ENCODE measurements at places on chromosomes 5 and 9.

GRCh38 chr5:147482706-147483180, 27.1 kb downstream of the DPYSL3 start:
- DNase-seq = no peak

- DNase-seq = no peak
Observed at GRCh38 chr5:125868036-125868435, 555.2 kb upstream of the GRAMD2B start.

DNA sequence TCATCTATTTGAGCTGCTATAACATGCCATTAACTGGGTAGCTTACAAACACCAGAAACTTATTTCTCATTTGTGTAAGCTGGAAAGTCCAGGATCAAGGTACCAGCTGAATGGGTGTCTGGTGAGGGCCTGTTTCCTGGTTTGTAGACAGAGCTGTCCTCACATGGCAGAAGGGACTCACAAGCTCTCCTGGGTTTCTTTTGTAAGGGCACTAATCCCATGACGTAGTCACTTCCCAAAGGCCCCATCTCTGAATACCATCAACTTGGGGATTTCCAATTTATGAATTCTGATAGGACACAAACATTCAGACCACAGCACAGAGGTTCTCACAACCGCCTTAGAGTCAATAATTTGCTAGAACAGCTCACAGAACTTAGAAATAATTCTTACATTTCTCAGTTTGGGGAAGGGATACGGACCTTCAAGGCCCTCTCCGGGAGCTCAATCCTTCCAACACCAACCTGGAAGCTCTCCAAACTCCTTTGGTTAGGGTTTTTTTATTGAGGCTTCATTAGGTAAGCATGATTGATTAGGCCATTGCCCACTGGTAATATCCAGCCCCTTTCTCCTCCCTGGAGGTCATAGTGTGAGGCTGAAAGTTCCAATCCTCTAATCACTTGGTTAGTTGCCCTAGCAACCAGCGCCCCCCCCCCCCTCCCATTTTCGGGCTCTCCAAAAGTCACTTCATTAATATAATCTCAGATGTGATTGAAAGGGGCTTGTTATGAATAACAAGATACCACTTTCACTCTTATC, 7.6 kb upstream of the DNAJA1 start:
- no peak for DNase-seq

DNA sequence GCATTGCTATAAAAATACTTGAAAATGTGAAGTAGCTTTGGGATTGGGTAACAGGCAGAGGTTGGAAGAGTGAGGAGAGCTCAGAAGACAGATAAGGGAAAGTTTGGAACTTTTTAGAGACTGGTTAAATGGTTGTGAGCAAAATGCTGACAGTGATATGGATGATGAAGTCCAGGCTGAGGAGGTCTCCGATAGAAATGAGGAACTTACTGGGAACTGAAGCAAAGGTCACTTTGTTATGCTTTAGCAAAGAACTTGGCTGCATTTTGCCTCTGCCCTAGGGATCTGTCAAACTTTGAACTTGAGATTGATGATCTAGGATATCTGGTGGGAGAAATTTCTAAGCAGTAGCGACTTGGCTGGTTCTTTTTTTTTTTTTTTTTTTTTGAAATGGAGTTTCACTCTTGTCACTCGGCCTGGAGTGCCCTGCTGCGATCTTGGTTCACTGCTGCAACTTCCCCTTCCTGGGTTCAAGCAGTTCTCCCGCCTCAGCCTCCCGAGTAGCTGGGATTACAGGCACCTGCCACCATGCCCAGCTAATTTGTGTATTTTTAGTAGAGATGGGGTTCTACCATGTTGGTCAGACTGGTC, 998.9 kb downstream of the TLE1 start:
- no peak for DNase-seq

DNA sequence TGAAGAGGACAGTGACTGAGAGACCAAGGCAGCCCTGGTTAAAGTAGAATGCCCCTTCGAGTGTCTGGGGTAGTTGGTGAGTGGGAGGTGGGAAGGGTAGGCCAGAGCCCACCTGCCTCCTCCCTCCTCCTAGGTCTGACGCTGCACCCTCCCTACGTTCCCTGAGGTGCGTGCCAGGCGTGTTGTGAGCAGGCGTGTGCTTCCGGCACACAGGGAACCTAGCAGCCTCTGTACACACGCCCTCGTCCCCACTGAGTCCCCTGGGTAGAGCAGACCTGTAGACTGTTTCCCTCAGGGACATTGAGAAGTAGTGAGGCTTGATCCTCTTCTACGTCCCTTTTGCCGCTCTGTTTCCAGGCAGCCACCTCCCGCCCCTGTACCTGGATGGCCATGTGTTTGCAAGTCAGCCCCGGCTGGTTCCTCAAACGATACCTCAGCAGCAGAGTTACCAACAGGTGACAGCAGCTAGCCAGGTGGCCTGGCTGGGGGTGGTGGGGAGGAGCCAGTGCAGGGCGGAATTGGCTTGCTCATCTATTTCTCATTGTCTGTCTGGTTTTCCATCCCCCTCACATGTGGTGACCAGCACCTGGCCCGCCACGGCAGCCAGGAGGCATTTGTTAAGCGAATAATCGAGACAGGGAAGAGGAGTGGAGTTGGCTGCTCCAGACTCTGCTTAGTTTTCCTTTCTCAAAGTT, 16.8 kb upstream of the POMT1 start:
- no peak for DNase-seq

- no peak for DNase-seq
Observed at GRCh38 chr9:115553060-115553773, 435.3 kb upstream of the TNC start.

DNA sequence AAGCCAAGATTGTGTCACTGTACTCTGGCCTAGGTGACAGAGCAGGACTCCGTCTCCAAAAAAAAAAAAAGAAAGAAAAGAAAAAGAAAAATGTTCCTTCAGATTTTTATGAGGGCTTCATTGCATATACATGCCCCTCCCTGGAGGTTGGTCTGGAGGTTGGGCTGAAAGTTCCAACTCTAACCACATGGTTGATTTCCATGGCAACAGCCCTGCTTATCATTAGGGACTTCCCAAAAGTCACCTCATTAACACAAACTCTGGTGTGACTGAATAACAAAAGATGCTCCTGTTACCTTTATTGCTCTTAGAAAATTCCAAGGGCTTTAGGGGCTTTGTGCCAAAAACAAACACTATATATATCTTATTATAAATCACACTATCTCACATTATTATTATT, 113.8 kb downstream of the TMC1 start:
- no peak for DNase-seq

DNA sequence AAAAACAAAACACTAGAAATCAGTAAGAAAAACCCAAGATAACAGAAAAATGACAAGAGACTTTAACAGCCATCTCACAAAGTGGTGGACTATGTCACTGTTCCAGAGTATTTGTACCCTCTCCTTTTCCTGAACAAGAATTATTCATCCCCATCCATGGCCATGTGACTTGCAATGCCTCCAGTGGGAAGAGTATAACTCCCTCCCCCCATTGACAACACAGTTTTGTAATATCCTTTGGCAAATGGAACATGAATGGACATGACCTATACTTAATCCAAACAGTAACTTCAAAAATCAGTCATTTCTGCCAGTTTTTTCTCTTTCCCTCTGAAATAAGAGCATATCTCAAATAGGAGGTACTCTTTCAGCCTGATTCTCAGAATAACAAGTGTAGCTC, 33.9 kb downstream of the PTBP3 start:
- no peak for DNase-seq

DNA sequence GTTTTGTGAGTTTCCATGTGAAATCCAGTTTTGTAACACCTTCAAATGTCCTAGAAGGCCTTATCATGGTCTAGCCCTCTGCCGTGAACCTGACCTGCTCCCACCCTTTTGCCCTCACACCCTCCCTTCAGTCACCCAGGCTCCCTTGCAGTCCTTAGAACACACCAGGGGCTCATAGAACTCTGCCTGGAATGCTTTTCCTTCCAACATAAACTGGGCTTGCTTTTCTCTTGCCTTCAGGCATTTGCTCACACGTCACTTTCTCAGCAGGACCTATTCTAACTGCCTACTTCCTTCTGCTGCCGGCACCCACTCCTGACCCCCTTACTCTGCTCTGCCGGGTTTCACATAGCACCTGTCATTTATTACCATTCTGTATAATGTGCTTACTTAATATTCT, 111.9 kb downstream of the PDE8B start:
- DNase-seq = no peak

DNA sequence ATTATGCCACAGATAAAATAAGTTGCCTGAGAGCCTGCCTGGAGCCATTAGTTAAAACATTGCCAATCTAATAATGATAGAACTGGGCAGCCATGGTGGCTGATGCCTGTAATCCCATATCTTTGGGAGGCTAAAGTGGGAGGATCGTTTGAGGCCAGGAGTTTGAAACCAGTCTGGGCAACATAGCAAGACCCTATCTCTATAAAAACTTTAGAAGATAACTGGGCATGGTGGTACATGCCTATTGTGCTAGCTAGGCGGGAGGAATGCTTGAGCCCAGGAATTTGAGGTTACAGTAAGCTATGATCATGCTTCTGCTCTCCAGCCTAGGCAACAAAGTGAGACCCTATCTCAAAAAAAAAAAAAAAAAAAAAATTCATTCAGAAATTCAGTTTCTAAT, 52.6 kb downstream of the RAI14 start:
- no peak for DNase-seq

GRCh38 chr5:8383616-8384015, 514.7 kb downstream of the MTRR start:
- DNase-seq = no peak

DNA sequence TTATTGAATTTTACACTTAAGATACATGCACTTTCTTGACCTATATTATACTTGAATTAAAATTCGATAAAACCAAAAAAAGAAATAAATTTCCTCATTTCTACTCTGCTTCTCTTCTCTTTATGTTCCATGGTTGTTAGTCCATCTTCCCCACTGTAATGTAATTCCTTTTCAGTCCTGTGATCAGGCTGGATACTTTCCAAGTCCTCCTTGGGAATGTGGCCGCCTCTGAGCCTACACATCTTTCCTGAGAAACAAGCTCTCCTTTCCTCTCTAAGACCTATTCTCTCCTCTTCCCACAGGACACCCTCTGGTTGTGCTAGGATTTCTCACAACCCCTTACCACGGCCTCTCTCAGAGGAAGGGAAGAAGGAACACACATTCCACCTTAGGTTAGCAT, 285.1 kb downstream of the DNAH5 start:
- no peak for DNase-seq

DNA sequence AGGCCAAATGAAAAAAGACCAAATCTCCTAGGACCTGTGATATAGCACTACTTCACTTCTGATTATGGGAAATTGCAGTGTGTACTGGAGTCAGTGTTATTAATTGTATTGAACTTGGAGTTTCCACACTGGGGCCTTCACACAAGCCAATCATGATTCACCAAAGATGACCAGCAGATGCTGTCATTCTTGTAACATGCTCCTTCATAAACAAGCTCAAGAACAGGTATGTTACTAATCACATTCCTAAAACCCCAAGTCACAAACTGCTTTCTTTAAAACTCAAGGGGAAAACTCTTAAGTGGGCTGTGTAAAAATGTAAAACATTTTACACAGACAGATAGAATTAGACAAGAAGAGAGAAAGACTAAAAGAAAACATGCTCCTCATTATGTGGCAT, 5.6 kb downstream of the KLHL3 start:
- DNase-seq = no peak

DNA sequence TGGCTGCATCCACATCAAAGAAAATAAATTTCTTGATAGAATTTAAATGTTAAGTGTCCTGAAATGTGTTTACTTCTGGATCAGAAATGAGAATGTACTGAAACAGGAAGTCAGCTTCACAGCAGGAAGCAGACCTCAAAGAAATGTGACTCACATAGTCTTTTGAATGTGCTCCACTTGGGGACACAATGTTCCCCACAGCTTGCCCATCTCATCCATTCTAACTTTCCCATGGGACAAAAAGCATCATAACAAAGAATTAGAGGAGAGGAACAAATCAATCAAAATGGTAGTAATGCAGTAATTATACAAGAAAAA, 85.7 kb downstream of the GRAMD2B start:
- DNase-seq = no peak

GRCh38 chr5:112109331-112110007, 309.6 kb downstream of the EPB41L4A start:
- no peak for DNase-seq

DNA sequence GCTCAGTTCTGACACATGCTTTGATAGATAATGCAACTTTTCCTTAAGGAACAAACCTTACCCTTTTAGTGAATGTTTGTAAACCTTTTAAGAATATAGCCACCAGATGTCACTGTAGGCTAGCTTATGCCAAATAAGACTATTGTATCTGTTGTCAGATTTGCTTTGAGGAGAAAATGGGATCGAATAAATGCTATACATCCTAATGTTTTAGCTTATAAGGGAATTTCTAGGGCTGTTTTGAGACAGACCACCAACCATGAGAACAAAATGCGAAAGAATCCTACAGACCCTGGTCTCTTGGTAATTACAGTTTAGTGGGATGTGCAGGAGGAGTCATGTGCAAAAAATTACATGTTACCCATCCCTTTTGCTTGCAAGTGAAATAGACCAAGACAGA, 127.6 kb upstream of the NMUR2 start:
- DNase-seq = peak; percentile 16

DNA sequence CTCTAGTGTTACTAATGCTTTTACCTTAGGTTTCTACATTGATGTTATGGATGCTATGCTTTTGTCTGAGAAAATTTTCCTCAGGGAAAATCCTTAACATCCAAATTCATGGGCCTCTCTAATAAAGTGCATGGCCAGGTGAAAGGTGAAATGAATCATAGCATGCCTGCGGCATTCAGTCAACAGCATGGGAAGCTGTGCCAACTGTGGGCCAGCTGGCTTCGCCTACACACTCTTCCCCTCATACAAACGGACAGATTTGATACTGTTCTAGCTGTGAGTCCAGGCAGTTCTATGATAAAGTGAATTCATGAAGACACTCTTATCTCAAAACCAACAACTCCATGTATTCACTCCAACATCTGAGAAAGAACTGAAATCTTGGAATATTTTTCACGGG, 374.1 kb downstream of the PLK2 start:
- no peak for DNase-seq

- DNase-seq = no peak
Observed at GRCh38 chr9:128244837-128245231, 31.0 kb downstream of the GOLGA2 start.

- no peak for DNase-seq
Observed at GRCh38 chr9:82722561-82722960, 340.4 kb downstream of the RASEF start.

DNA sequence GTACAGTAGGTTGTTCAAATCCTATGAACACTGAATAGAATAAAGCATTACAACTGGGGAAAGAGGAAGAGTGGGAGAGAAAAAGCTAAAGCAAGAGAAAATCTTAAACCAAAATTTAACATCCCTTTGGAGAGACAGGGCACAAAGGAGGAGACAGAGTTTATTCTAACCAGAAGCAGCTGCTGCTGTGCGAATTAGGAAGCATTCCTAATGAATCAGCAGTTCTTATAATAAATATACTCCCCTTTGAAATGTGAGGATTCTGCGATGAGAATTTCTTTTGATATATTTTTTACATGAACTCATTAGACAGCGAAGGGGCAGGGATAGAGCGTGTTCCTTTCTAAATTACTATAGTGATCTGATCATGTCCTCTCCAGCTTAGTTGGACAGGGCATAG, 233.4 kb downstream of the DENND1A start:
- DNase-seq = no peak
